ENCODE measurements at places on chromosomes 6 and 20.

GRCh38 chr20:20903773-20904500, 191.5 kb upstream of the RALGAPA2 start:
- DNase-seq, result no peak

GRCh38 chr6:34386316-34387137, 5.9 kb downstream of the NUDT3 start:
- no peak for DNase-seq

DNA sequence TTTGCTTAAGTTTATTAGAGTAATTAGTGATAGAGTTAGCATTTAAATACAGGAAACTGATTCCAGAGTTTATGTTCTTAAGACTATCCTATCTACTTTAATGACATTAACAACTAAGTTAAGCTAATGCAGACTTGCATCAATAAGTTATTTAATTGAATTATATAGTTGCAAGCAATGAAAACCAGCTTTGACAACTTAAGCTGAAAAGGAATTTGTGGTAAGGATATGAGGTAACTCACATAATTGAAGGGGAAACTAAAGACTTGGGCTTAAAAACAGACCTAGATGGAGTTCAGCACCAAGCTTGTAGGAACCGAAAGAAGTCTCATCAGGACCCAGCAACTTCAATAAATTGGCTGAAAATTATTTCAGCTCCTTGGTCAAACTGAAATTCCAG, 222.3 kb downstream of the IBTK start:
- no peak for DNase-seq

GRCh38 chr6:38703949-38704590, 1.1 kb upstream of the GLO1 start:
- no peak for DNase-seq
